ENCODE measurements at places on chromosomes 5 and 9.

DNA sequence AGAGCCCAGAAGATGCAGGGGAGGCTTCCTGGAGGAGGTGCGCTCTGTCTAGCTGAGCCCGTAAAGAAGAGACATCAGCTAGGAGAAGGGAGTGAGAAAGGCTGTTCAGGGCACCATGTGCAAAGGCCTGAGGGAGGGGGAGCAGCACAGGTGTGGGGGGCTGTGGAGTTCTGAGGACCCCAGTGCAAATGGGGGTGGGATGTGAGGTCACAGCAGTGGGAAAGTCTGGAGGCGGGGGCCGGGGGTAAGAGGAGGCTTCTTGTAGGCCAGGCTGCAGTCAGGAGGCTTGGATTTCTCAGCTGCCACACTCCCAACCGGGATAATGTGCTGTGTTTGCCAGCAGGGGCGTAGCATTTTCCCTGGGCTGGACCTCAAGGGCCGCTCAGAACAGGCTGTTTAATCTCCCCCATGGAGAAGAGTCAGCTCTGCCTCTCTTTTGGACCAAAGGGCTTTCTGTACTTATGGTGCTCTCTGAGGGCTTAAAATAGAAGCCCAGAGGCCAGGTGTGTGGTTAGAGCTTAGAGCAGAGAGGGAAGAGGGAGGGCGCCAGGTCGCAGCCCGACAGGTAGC is 5.7 kb downstream of the NEURL1B start:
- DNase-seq = no peak

- DNase-seq = no peak
These were observed 75.6 kb upstream of the PCA3 start for GRCh38 chr9:76688471-76689238.

DNA sequence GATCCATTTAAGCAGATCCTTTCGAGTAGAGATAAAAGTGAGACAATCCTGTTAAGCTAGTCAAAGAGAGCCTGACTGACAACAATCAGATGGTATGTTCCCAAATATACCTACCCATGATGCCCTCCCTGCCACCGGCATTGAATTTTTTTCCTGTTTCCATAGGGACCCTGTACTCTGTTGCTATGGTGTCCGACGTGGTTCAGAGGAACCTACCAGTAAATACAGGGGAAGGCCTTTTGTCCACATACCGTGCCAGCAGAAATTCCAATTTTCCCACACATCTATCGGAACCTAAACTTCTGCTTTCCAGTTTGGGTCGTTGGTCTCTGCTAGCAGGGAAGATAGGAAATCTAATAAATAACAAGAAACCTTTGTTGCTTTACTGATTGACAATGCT is 64.7 kb downstream of the MEGF10 start:
- DNase-seq = no peak

- no peak for DNase-seq
These were observed 232.1 kb downstream of the ENC1 start for GRCh38 chr5:74408150-74409043.

- DNase-seq = no peak
These were observed 607 bp downstream of the UQCRQ start for GRCh38 chr5:132867046-132867451.

DNA sequence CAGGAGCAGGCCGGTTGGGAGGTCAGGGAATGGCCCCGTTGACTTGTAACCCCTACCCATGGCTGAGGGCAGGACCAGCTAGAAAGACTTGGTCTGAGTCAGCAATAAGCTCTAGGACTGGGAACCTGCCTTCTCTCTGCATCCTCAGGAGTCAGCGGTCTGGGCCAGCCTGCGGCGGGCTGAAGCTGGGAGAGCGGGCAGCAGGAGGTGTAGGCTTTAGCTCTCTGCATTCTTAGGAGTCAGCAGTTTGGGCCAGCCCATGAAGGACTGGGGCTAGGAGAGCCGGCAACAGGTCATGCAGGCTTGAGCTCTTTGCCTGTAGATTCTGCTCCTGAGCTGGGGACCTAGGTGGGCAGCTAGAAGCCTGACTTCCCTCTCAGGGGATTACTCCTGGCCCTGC is 6.4 kb upstream of the SMIM32 start:
- no peak for DNase-seq

GRCh38 chr5:15502208-15502607 is 2.2 kb downstream of the FBXL7 start:
- DNase-seq = no peak

- no peak for DNase-seq
These were observed 78.1 kb downstream of the HSPA4 start for GRCh38 chr5:133129950-133130349.

DNA sequence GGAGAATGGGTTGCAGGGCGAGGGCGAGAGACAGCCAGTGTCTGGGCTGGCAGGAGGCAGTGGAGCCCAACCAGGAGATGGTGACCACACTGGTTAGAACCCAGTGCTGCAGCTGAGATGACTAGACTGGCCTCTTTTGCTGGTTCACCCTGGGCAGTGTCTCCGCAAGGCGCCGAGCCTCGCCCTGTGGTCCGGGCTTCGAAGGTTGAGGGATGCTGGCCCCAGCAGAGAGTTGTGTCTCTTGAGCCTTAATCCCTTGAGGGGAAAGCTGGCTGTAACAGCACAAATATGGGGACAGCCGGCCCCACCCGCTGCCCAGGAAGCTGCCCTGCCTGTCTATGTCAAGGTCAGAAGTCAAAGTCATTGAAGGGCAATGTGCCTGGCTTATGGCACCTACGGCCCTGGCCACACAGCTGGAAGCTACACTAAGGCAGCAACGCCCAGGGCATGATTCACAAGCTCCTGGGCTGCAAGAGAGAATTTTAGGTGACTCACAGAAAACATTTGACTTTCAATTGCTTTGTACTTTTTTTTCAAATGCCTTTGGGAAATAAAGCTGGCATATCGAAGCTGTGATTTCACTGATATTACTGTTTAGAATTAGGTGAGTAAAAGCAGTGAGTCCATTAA is 33.3 kb downstream of the NKX2-5 start:
- no peak for DNase-seq

DNA sequence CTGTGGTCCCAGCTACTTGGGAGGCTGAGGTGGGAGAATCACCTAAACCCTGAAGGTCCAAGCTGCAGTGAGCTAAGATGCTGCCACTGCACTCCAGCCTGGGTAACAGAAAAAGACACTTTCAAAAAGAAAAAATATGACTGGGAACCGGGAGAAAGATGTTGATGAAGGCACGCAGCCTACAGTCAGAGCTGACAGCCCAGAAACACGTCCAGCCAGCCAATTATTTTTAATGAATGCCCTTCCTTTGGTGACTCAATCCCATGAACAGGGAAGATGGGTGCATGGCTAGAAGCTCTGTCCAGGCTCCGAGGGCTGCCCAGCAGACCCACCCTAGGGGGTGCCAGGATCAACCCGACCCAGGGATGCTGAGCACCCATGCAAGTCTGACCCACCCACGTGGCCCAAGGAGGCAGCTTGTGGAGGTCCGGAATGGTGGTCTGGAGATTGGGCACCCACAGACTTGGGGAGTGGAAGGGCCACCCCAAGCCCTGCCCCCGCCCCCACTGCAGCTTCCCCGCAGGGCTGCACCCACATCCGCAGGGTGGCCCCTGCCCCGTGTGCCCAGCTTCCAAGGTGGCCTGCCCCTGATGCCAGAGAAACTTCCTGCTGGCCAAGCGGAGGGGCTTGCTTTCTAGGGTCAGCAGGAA is 51.0 kb downstream of the ADAMTS2 start:
- DNase-seq = no peak

DNA sequence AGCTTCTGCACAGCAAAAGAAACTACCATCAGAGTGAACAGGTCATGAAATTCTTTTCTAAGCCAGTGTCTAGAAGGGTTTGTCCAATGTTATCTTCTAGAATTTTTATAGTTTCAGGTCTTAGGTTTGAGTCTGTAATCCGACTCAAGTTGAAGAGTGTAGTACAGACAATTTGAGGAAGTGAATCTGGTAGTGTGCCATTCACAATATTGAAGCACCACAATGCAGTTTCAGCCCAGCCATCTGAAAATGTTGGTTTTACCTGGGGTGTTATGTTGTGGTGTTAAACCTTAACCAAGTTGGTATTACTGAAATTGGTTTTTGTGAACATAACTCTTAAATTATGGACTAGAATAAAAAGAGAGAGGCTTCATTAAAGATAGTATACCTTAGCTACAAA is 77.2 kb downstream of the ADAMTS16 start:
- DNase-seq = no peak

GRCh38 chr5:110476164-110476563 is 250.3 kb downstream of the TMEM232 start:
- no peak for DNase-seq

GRCh38 chr5:66553916-66554575 is 42.1 kb upstream of the MAST4 start:
- DNase-seq = no peak

GRCh38 chr9:5185220-5185840 is at the start of gene INSL6:
INSL6 (minus strand) TSS chr9:5185639; CDS start chr9:5185602, 37 bp downstream.
- DNase-seq = no peak

DNA sequence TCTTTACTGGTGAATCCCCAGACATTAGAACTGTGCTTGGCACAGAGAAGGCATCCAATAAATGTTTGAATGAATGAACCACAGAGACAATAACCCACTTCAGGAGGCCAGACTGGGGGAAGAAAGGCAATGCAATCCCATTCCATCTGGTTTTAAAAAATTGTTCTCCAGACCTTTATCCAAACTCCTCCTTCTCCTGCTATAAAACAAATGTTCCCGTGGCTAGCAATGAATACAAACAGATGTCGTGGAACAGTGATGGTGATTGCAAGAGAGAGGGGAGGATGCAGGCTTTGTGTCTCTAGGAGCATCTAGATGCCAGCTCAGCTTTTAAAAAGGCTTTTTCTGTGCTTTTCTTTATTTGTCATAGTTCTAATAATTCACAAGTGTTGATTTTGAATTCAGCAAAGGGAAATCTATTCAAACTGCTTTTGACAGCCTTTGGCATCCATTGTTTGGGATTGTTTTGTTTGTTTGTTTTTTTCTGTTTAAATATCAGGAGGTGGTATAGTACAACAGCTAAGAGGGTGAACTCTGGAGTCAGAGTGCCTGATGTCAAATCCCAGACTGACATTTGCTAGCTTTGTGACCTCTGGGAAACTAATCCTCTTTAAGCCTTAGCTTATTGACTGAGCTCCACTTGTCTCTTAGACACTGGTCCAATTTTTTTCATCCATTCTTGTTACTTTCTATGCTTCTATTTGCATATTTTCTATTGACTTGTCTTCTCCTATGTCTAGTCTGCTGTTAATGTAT is 59.1 kb downstream of the TNFSF15 start:
- DNase-seq = no peak
